ENCODE measurements at places on chromosomes 4 and X. TPM values are rescaled to one million over a fixed set of nuclear protein-coding genes. Genes with fewer than 3 reads are reported as not detected.

The CNKSR2 gene
- total RNA-seq = 7.7 TPM

GRCh38 chr4:188819233-188819632 is 680.0 kb downstream of the TRIML1 start:
- no peak for DNase-seq

- no peak for DNase-seq
These were observed 117.9 kb upstream of the MED14 start for GRCh38 chrX:40853004-40853815.

- DNase-seq = no peak
These were observed 48.3 kb downstream of the AMELX start for GRCh38 chrX:11341274-11342201.

DNA sequence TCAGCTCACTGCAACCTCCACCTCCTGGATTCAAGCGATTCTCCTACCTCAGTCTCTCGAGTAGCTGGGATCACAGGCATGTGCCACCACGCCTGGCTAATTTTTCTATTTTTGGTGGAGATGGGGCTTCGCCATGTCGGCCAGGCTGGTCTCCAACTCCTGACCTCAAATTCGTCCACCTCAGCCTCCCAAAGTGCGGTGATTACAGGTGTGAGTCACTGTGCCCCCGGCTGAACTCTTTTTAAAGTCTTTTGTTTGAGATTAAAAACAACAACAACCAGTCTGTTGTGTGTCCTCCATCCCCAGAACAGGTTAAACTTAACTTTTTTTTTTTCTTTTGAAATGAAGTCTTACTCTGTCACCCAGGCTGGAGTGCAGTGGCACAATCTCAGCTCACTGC is 36.3 kb upstream of the RBPJ start:
- DNase-seq = no peak

DNA sequence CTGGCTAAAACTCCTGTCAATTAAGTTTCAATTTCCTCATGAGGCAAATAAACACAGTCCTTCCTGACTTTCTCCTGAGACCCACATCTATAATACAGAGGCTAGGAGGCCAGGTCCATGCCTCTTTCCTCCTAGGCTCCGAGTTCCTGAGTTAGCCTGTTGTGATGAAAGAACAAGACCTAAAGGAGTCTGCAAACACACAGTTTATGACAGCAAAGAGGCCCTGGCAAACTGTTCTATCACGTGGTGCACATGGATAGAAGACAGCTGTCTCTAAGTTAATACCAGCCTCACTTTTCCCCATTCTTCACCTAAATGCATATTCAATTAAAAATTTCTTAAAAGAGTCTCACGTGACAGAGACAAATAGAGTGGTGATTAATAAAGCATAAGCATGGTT is 145.2 kb downstream of the TET2 start:
- no peak for DNase-seq

DNA sequence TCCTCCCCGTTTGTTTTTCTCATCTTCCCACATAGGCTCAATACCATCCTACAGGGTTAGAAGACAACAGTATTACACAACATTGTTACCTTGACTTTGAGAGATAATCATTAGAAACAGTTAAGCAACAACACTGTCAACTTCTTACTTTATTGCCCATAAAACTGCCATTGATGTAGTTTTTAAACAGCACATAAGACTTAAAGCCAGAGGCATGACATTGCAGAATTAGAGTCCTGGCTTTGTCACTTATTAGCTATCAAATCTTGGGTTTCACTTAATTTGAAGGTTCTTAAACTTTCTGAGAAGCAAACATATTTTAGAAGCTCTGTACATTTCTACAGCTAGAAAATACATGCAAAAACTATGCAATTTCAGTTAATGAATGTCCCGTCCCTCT is 41.8 kb downstream of the EIF4E start:
- no peak for DNase-seq

DNA sequence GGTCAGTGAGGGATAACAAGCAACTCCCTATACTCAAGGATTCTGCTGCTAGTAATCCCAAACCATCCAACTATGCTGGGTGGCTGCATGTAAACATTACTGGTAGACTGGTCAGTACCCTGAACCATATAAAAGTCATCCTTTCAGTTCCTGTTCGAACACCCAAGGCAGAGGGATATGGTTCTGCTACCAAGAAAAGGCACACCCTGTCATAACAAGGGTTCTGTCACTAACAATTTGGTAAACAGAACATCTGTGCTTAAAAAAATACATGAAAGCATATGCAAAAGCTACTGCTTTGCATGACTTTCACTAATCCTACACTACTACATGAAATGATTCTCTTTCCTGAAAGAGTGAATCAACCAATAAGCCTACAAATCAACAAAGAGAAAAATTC is 76.8 kb upstream of the MCF2 start:
- DNase-seq = no peak

All from WTC11 (cell line).